H4 (cell line): ENCODE measurements at places on chromosomes 3 and 15. TPM values are rescaled to one million over a fixed set of nuclear protein-coding genes. Genes with fewer than 3 reads are reported as not detected.

Gene TLR9
- not detected in 2 replicates for total RNA-seq

Gene EPHB3
- total RNA-seq: 1.0 and 2.0 TPM in 2 replicates

Gene VEPH1
- 0.75 and 8.9 TPM in 2 replicates for total RNA-seq

Gene GPR176
- 20.4 and 21.5 TPM in 2 replicates for total RNA-seq

Gene STRC
- 0.08 TPM in 1 of 2 replicates, not detected in the other for total RNA-seq

Gene MRPL46
- total RNA-seq: 32.9 and 46.9 TPM in 2 replicates

Gene FBXO40
- total RNA-seq: not detected in 2 replicates

Gene MCF2L2
- 0.62 and 0.64 TPM in 2 replicates for total RNA-seq

Gene IRAK2
- 1.1 and 1.3 TPM in 2 replicates for total RNA-seq
